GM04503 (cell line): ENCODE measurements at places on chromosomes 3 and 15.
A peak's percentile ranks its signal among the peaks of the same experiment; 100 is the strongest.

GRCh38 chr3:134330883-134331810 is 43.1 kb downstream of the AMOTL2 start:
- peak; percentile 88 for DNase-seq

- peak; percentile 51 for DNase-seq
These were observed 26.5 kb upstream of the UTS2B start for GRCh38 chr3:191356631-191357439.

DNA sequence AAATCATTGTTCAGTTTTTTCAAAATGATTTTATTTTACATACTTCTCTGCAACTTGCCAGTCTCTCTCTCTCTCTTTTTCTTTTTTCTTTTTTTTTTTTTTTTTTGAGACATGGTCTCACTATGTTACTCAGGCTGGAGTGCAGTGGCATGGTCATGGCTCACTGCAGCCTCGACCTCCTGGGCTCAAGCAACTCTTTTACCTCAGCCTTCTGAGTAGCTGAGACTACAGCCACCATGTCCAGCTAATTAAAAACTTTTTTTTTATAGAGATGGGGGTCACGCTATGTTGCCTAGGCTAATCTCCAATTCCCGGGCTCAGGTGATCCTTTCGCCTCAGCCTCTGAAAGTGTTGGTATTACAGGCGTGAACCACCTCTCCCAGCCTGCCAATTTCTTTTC is 12.1 kb upstream of the ARID3B start:
- no peak for DNase-seq

DNA sequence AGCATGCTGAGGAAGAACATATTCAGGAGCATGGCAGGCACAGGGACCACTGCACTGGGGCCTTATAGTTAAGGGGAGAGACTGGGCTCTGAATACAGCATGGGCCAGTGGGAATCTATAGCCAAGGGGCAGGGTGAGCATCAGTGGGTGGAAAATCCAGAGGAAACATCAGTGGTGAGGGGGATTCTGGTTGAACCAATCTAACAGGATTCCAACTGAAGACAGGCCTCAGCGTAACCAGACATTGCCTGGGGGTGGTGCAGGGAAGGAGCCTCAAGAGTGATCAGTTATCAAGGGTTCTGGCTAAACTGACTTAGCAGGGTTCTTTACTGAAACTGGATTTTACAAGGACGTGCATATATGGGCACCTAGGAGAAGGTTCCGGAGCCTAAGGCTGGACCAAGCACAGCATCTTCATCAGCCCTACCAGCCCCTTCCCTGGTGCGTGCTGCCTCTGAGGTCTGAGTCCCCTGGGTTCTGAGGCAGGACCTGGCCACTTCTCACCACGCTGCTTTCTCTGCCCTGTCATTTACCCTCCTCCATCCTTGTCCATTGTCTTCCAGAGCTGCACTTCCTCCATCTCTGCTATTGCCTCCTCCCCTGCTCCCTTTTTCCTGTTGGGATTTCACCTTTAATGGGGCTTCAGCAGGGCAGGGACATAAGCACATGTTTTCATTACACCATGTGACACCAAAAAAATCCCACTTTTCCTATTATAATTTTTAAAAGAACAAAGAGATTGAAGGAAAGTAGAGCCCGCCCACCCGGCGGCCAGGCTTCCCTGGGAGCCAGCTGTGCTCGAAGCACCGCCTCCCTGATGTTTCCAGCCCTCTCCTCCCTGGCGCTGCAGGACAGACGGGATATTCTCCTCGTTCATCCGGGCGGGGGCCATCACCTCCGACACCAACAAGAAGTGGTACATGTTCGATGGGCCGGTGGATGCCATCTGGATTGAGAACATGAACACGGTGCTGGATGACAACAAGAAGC is 52.1 kb downstream of the DNAH1 start:
- DNase-seq = no peak

- DNase-seq = no peak
These were observed 4.8 kb upstream of the CSK start for GRCh38 chr15:74776821-74777768.

- DNase-seq = no peak
These were observed 90.3 kb downstream of the PLXNA1 start for GRCh38 chr3:127072971-127073783.

GRCh38 chr3:196321162-196321561 is 3.1 kb upstream of the DYNLT2B start:
- no peak for DNase-seq

- no peak for DNase-seq
These were observed 392.3 kb downstream of the LSAMP start for GRCh38 chr3:116053017-116053416.

DNA sequence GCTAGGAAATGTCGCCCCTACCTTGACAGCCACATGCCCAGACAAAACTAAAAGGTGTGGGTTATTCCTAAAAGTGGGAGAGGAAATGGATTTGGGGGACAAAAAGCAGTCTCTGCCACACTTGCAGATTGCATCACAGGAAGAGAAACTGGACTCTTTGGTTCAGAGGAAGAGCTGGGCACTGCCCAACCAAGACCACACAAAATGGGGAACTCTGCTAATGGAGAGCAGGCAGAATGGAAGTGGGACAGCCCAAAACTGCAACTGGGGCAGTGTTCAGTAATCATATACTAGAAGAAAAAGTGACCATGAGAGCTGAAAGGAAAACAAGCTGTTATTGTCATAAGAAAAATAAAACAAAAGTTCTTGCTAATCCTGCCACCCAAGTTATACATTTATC is 138.9 kb upstream of the FRMD4B start:
- no peak for DNase-seq

DNA sequence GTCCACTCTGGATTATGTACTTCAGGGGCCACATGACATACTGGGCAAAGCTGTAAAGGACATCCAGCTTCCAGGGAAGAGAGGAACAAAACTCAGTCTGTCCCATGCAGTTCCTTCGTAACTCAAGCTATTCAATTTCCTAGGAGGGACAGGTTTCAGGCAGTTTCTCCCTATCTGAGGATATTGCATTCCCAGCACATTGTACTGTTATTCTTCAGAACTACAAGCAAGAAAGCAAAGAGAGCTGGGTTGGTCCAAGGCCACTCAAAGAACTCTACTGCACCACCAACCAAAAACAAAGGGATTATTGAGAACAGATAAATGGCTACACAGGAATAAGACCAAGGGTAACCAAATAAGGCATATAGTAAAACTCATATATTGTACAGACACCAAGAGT is 117.6 kb upstream of the ARL6 start:
- no peak for DNase-seq

DNA sequence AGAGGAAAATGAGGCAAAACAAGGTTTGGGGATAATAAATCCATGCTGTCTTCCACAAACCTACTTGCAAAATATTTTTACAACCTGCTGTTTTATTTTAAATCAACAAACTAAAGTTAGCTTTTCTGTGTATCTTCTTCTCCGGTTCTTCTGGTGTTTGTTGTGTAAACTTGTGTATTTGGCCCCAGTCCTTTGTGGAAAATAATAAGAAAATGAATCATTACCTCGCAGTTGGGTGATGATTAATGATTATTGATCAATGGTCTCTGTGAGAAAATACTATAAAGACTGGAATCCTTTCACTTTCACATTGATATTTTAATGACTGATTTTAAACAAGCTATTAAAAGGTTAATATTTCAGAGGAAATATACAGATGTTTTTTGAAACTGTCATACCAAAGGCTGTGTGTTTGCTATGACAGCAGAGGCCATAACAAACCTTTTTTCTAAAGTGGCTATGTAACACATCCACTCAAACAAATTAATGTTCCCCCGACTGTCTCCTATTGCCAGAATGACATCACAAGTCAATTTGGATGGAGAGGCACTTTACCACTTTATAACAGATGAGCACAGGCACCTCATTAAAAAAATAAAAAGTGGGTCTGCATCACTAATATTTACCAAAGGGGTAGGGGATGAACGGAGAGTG is 152.5 kb downstream of the MEX3B start:
- no peak for DNase-seq

DNA sequence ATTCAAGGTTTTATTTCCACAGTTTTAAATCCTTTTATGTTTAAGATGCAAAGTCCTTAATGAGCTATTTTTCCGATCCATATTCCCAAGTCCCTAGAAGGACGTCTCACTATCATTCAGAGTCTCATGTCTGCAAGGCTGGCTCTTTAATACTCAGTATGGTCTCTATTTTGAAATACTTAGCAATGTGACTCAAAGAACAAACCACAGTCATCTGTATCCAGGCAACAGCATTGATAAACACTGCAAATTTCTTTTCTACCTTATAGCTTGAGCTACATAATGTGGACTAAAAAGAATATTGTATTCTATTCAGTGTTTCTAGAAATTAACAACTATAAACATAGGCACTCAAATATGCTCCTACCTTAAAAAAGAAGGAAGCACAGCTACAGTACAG is 588.3 kb upstream of the NAALADL2 start:
- peak; percentile 76 for DNase-seq

- no peak for DNase-seq
These were observed 360.8 kb upstream of the MCTP2 start for GRCh38 chr15:93870583-93870982.

GRCh38 chr3:4311496-4311895 is 8.3 kb downstream of the SETMAR start:
- DNase-seq = no peak

- no peak for DNase-seq
These were observed 7.0 kb upstream of the RNF111 start for GRCh38 chr15:58980351-58980939.

GRCh38 chr15:87557881-87558280 is 698.7 kb downstream of the NTRK3 start:
- DNase-seq = no peak

- DNase-seq = no peak
These were observed 48.9 kb upstream of the NAALADL2 start for GRCh38 chr3:174810254-174810653.

DNA sequence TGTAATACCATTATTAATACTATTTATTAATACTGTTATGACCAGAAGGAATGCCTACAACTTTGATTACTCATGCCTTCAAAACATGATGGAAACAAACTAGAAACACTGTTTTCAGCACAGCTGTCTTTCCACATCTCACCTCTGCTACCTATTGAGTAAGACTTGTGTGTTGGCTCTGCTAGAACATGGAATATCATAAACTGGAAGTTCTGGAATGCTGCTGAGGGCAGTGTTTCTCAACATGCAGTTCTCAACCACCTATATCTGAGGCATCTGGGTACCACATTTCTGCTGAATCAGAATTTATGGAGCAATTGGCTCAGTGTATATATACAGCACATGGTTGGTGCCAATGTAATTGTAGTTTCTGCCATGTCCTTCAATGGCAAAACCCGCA is 392.1 kb downstream of the TUSC7 start:
- no peak for DNase-seq

GRCh38 chr3:171658841-171659240 is 151.4 kb downstream of the PLD1 start:
- DNase-seq = no peak

- no peak for DNase-seq
These were observed 197.5 kb upstream of the FEZF2 start for GRCh38 chr3:62570888-62571287.

DNA sequence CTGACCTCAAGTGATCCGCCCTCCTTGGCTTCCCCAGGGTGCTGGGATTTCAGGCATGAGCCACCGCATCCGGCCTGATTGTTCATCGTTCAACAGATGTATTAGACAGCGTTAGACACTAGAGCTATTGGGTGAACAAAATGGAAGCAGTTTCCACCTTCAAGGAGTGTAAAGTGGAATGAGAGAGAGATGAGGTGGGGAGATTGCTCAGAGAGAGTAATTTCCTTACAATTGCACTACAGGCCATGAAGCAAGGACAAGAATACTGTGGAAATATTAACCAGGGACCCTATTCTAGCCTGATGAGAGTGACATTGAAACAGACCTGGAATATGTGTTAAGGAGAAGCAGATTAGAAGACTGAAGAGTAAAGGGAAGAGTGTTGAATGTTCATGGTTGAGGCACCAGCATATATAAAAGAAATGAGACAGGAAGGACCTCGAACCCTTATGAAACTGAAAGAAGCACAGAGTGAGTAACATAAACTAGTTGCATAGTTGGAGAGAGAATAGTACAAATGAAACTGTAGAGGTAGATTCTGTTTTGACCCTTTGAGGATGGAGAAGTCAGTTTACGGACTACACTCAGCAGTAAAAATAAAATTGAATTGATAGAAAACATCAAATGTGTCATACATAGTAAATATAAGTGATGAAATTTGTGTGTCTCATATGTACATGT is 7.2 kb downstream of the RTF1 start:
- no peak for DNase-seq

DNA sequence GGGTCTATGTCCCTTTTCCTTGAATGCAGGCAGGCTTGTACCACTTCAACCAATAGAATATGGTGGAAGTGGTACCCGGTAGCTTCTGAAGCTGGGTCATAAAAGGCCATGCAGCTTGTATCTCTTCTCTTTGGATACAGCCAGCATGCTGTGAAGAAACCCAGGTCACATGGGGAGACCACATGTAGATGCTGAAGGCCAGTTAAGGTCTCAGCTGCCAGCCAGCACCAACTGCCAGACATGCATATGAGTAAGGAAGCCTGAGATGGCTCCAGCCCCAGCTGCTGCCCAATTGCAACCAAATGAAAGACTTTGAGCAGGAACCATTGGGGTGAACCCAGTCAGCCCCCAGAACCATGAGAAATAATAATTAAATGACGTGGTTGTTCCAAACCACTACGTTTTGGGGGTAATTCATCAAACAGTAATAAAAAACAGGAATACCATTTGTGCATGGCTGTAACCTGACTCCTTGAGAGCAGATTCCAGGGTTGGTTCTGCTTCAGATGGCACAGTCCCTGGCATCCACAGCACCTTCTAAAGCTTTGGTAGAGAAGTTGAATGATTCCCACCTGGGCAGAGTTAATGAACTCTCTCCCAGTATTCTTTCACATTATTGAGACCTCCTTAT is 3.8 kb downstream of the RBP2 start:
- no peak for DNase-seq

- no peak for DNase-seq
These were observed 237.5 kb upstream of the ROPN1 start for GRCh38 chr3:124229420-124229819.

GRCh38 chr15:66705277-66706146 is 3.5 kb downstream of the SMAD6 start:
- no peak for DNase-seq

DNA sequence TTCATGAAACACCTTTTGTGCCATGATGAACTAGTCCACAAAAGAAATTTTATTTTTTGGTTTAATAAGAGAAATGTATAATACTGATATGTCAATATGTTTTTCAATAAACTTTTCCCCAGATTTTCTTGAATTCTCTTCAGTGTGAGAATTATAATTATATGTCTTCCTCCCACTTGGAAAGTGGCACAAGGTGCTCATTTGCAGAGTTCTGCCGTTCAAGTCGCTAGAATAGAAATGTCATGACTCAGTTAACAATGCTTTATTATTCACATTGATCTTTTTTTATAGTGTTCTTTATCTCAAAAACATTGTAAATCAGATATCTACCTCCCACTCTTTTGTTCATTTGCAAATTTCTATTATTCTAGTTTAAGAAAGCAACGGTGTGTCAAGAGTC is 87.3 kb downstream of the MDFIC2 start:
- no peak for DNase-seq

GRCh38 chr15:58438956-58439355 is 7.2 kb downstream of the LIPC start:
- no peak for DNase-seq

- no peak for DNase-seq
These were observed 45.6 kb upstream of the ST3GAL6 start for GRCh38 chr3:98717584-98717983.
